Activated CD8-positive, alpha-beta memory T cell treated with anti-CD3 and anti-CD28 coated beads for 24 hours (primary cell): ENCODE measurements at places on chromosomes 12 and 14.

GRCh38 chr12:104263580-104264358 is 39.8 kb upstream of the EID3 start:
- DNase-seq = no peak

DNA sequence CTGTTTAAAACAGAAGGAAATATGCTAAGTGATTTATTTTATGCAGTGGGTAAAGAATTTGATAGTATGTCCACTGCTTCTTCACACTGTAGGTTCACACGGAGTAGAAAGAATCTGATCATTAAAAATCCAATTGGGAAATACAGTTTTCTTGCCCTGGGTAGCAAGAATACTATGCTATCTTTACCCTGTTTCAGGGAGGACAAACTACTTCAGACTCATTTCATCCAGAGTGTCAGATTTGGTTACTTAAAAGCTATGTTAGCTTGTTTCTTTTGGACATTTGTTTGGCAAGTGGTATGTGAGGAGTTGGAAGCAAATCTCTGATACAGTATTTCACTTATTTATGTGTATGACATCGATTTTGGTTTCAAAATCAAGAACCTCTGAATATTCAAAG is 4.3 kb downstream of the FRS2 start:
- no peak for DNase-seq

GRCh38 chr12:64510667-64511066 is 58.7 kb downstream of the TBK1 start:
- DNase-seq = no peak

GRCh38 chr12:124170760-124171159 is 124.1 kb upstream of the RFLNA start:
- DNase-seq = no peak

GRCh38 chr14:36674659-36675058 is 13.0 kb downstream of the PAX9 start:
- no peak for DNase-seq

GRCh38 chr12:88579161-88579517 is 1.1 kb downstream of the KITLG start:
- DNase-seq = no peak

DNA sequence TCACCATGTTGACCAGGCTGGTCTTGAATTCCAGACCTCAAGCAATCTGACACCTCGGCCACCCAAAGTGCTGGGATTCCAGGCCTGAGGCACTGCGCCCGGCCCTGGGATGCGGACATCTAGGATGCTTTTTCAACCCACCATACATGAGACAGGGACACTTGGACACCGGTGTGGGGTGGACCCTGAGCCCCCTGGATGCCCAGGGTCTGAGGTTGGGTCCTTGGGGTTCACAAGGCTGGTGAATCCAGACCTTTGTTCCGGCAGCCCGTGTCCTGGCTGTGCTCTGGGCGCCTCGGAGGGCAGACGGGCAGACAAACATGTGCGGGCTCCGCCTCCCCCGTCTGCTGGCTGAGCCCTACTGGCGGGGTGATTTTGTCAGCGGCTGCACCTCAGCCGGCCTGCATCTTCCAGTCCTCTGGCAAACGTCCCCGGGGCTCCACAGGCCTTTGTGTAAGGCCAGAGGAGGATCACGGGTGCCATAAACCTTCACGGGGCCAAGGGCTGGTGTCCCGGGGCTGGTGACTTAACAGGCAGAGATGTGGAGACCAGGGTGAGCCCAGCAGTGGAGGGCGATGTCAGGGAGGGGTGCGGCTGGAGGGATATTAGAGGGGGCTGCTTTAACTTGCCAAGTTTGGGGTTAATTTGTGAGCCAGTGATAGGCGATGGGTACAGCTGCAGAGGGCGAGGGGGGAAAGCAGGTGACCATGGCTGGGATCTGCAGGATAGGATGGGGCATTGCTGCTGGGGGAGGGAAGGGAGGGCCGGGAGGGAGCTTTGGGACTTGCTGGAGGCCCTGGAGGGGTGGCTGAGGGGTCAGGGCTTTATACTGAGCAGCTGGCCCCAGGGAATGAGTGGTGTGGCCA is 5.8 kb downstream of the ASPG start:
- DNase-seq = no peak

DNA sequence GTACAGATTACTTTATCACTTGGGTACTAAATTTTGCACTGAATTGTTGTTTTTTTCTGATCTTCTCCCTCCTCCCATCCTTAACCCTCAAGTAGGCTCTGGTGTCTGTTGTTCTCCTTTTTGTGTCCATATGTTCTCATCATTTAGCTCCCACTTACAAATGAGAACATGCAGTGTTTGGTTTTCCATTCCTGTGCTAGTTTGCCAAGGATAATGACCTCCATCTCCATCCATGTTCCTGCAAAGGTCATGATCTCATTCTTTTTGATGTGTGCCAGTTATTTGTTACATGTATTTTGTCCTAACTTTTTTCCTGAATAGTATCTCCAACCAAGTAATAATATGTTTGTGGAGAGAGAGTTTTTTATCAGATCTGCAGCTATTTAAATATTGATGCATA is 44.2 kb downstream of the A2M start:
- no peak for DNase-seq
